ENCODE measurements at places on chromosomes 1 and 21.

GRCh38 chr1:221284028-221284427, 404.8 kb downstream of the HLX start:
- DNase-seq: no peak

DNA sequence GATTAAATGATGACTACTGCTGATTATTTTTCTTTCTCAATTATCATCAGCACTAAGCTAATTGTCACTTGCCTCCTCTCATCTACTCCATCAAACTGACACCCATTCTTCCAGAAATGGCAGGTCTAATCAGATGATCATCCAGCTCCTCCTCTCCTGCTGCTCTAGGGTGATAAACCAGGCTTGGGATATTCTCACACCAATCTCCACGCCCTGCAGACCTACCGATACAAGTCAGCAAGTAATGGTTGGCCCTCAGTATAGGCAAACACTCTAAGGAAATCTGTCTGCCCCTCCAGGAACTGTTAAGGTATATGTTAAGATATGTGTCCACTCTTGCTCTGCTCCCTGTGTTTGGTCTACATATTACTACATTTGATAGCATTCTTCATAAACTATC, 36.3 kb upstream of the C1orf21 start:
- DNase-seq: no peak

- no peak for DNase-seq
These were observed 37.1 kb downstream of the OPTC start for GRCh38 chr1:203531063-203531462.

GRCh38 chr1:220527908-220528678, at the start of gene MARK1:
Gene MARK1 (plus strand): TSS chr1:220528136. CDS start chr1:220528823, 687 bp downstream.
- DNase-seq: peak; percentile 3

DNA sequence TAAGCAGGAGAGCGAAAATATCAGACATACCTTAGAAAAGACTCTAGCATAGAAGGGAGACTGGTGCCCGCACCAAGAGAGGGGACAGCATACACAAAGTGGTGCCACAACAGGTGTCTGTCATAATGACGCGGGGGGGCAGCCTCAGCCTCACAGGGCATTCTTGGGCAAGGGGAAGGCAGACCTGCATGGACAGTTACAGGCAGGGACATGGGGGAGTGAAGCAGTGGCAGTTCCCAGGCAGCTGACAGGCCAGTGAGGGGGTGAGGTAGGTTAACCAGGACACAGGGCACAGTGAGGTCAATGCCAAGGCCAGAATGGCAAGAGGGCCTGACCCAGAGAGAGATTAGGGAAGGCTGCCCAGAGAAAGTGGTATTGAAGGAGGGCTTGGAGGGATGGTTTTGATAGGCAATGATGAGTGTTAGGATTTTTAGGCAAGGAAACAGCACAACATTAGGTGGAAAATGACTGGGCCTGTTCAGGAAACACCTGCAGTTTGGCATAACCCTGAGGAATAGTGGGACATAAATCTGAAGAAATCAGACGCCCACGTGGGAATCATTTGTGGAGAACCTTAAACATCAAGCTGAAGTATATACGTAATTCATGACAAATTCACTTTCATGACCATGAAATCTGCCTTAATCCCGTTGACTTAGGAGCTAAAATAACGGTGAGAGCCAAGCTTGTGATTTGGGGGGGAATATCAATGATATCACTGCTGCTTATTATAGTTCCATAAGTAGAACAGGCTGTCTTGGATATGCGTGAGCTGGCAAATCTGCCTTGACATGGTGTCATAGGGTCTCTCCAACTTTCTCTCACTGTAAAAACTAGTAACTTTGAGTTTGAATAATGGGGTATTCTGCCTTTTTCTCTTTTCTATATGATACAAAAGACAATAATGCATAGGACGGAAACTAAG, 8.9 kb downstream of the PTPN14 start:
- DNase-seq: no peak

- no peak for DNase-seq
These were observed 314.2 kb upstream of the POU3F1 start for GRCh38 chr1:38360807-38361206.

- DNase-seq: no peak
These were observed 39.9 kb downstream of the KCNC4 start for GRCh38 chr1:110250008-110250407.

DNA sequence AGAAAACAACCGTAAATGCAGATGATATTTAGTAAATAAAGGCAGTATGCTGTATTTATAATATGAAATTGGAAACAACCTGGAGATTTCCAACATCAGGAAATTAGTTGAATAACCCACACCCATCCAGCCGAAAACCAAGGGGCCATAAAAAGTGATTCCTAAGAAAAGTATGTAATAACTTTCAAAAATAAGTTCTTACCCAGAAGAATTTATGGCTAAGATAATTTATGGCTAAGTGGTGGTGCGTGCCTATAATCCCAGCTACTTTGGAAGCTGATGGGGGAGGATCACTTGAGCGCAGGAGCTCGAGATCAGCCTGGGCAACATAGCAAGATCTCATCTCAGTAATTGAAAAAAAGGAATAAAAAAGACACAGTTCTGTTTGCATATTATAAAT, 43.2 kb downstream of the TMCO4 start:
- DNase-seq: no peak

DNA sequence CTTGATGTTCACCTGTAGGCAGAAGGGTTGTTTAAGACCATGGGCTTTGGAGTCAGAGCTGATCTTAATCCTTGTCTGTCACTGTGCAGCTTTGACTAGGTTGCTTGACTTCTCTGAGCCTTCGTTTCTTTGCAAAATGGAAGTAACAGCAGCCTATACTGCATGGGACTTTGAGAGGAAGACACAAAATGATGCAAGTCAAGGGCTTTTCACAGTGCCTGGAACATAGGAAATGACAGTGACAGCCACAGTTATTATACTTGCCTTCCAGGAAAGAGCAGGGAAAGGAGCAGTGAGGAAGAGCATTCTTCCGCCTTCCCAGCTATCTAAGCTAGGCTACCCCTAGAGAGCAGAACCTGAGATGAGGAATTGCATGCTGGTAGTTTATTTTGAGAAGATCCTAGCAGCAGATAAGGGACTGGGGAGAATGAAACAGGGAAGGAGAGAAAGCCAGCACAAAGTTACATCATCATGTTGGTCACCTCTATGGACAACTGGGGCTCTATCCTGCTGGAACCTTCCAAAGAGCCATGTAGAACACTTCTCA, 3.1 kb downstream of the CSF3R start:
- DNase-seq: no peak

DNA sequence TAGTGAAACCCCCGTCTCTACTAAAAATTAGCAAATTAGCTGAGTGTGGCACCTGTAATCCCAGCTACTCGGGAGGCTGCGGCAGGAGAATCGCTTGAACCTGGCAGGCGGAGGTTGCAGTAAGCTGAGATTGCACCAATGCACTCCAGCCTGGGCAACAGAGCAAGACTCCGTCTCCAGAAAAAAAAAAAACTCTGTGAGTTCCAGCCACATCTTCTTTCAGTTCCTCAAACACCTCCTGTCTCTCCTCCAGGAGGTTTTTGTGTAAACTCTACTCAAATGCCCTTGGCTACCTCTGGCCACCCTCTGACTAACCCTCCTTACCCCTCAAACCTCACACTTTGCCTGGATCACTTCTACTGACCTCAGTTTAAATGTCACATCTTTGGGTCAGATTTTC, 38.1 kb downstream of the RCSD1 start:
- no peak for DNase-seq

GRCh38 chr1:15526021-15526489, 593 bp upstream of the DNAJC16 start:
- no peak for DNase-seq

DNA sequence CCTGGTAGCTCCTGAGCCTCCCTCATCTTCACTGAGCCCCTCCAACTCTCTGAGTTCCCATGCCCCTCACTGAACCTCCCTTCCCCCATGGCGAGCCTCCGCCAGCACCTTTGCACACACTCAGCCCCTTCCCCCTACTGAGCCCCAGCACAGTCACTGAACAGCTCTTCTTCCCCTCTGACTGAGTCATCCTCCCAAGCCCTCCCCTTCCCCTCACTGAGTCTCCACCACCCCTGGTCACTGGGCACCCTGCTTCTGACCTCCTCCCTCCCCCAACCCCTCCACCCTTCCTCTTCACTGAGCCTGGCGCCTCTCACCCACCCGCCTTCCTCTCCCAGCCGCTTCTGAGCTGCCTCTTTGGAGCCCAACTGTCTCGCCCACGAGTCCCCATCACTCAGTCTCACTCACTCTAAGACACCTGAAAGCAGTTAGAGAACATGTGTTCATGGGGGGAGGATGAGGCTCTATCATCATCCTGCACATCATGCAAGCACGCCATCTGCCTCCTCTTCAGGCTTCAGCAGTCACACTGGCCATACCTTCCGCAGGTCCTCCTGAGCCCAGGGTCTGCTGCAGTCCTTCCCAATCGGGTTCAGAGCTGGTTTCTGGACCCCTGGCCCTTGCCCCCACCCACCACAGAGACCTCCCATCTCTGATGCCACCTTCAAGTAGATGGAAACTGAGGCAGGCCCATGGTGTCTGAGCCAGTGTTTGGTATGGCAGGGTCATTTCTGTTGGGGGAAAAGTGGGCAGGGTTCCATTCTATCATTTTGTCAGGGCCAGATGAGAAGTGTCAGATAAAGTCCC, 2.0 kb upstream of the TRNP1 start:
- DNase-seq: no peak

DNA sequence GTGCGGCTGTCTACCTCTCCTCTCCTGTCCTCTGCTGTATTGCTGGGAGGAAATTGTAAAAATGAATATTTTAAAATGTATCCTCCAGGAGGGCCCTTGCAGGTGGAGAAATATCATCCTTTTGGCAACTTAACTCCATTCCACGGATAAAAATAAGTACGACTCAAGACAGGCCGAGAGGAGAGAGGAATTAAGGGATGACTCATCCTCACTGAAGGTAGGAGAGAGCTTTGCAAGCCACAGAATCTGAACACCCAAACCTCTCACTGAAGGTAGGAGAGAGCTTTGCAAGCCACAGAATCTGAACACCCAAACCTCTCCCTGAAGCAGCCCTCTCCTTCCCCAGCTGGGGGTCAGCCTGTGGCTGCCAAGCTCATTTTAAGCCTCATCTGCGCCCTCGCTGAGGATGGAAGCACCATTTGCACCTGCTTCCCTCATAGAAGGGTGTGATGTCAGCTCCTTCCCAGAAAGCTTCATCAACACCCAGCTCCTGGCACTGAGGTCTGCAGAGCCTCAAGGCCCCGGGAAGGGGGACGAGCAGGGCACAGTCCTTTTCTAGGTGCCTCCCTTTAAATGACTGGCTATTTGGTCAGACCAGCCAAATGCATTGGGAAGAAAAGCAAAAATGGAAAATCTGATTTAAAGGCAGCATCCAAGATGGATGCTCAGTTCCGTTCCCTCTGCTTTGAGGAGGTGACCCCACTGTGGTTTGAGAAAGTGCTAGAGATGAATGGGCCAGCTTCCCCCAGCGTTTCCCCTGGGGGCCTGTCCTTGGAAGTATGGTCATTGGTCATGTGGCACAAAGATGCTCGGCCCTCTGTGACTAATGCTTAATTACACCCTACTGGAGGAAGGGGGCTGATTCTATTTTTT, 12.9 kb upstream of the SELENON start:
- no peak for DNase-seq

DNA sequence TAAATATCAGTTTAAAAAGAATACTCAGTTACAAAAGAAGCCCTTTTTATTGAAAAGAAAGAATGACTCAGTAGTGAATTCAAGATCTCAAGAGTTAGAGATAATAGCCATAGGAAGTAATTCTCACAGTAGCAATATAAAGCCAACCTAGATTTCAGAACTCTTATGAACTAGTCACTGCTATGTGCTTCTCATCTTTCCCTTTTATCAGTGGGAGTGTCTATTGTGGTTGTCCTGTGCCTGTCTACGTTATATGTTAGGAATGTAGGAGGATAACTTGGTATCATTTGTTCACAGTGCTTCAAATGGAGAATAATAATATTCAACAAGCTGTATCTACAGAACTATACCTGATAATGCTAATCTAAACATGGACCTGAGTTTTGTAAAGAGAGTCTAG, 73.1 kb upstream of the RGS21 start:
- DNase-seq: no peak

DNA sequence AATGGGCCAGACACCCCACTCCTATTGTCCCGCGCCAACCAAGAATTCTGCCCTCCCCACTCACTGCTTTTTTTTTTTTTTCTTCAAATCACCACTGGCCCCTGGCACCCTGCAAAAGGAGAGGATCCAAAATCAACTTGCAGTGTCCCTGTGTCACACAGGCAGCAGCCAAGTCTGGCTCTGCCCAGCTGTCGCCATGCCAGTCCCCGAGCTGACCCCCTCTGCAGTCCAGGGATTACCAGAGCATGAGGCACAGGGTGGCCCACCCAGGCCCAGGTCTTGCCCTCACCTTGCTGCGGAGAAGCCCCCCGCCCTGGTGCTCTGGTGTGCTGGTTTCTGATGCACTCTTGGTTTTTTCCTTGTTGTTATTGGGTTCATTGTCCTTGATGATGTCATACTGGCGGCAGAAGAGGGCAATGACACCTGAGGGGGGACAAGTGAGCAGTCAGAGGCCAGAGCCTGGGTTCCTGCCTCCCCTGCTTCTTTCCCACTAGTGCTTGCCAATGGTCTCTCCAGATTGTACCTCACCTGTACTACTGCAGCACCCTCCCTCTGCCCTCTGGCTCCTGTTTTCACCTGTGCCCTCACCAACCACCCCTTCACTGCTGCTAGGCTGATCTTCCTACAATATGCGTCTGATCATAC, 6.2 kb downstream of the FNDC5 start:
- DNase-seq: no peak

DNA sequence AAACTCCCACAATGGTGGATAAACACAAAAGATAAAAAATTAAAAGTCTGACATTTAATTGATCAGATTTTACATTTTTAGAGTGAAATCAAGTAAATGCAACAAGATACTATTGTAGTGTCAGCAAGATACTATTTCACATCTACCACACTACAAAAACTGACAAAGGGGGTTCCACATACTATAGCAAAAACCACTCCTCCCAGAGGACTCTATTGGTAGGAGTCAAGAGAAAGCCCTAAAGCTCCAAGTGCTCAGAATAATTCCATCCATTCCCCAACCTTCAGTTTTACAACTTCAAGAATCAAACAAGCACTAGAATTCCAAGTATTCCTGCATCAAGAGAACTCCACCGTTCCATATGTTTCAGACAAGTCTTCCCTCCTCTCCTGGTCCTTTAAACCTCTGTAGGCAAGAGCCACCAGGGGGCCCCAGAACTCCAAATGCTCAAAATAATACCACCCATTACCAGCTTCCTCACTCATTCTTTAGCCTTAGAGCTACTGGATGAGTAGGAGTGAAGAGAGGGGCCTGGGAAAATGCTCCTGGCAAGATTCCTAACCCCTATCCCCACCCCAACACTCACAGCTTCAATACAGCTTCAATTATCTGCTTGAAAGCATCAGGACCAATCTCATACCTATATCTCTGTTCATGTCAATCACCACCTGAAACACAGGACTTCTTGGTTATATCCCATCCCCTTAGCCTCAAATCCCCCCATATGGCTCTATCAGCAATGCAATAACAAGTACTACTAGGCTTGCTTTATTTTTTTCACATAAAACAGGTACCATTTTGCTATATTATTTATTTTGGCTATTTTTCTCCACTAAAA, 9.9 kb downstream of the TOR1AIP2 start:
- DNase-seq: peak; percentile 55

- DNase-seq: no peak
These were observed 8.3 kb downstream of the TGFBR3 start for GRCh38 chr1:91877574-91878208.

- no peak for DNase-seq
These were observed 1.4 kb downstream of the LDLRAP1 start for GRCh38 chr1:25544819-25545218.

- DNase-seq: no peak
These were observed 52.4 kb upstream of the GJA5 start for GRCh38 chr1:147812799-147813198.
